ENCODE measurements at places on chromosomes 7 and 10.

DNA sequence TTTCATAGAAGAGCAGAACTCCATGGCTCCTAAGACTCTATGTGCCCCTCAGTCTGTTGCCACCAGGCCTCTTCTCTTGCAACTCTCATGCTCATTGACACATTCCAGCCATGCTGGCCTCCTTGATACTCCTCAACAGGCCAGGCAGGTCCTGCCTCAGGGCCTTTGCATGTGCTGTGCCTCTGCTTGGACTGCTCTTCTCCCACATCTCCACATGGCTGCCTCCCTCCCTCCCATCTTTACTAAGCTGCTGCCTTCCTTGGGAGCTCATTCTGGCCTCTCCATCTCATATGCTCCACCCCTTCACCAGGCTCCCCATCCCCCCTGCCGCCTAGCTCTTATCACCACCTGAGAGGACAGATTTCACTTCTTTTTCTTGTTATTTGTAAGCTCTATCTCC, 103.8 kb upstream of the GPR26 start:
- DNase-seq, result no peak

DNA sequence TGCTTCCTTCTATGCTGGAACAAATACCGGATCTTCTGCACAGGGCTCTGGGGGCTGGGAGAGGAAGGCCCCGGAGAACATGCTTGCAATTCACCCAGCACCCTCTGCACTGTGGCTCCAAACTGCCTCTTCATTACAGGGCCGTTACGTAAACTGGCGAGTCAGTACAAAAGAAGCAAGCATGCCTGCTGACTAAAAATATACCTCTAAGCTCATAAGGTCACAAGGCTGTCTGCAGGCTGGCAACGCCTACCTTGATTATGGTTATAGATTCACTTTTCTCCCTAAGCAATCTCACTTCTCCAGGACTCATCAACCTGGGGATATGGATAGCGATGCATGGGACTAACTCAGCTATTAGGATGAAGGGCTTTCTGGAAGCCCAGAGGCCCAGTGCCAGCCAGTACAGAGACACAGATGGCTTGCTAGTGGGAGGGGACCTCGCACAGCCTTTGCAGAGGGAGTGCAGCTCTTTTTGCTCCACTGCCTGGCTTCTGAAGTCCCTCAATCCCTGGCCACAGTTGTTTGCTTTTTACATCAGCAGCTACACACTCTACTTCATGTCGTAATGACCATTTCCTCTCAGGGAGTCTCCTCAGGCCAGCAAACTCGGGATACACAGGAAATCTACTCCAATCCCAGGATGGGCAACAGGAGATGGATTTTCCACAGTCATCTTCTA, 96.1 kb downstream of the SH3PXD2A start:
- peak; percentile 25 for DNase-seq

DNA sequence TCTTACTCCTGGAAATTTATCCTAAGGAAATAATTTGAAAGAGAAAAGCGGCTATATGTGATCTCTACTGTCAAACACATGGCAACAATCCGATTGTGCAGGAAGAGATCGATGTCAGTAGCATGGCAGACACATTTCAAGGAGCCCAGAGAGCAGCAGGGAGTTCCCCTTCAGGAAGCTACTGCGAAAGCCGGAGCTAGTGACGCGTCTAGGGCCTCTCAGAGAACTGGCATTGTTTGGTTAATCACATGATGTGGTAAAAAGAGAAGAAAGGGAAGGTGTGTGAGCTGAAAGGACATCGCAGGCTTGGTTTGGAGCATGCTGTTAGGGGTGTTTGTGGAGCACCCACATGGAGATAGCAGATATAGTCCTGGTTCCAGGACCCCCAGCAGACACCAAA, 74.9 kb downstream of the BEND7 start:
- DNase-seq, result no peak

DNA sequence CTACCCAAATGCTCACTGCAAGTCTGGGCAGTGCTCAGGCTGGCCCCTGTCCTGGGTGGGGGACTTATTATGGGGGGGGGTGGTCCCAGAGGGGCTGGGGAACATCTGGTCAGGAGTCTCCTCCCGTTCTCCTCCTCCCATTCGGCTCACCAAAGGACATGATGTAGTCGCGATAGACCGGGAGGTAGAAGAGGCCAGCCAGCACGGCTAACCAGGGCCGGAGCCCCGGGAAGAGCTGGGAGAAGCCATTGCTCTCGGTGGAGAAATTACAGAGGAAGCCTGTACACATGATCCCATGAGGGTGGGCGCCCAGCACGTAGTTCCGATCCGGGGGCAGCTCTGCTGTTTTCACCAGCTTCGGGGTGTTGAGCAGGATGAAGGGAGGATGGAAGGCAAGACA, 2.4 kb downstream of the MOGAT3 start:
- DNase-seq, result no peak

- DNase-seq, result no peak
Measured at GRCh38 chr10:17255512-17255911, 27.5 kb downstream of the VIM start.

DNA sequence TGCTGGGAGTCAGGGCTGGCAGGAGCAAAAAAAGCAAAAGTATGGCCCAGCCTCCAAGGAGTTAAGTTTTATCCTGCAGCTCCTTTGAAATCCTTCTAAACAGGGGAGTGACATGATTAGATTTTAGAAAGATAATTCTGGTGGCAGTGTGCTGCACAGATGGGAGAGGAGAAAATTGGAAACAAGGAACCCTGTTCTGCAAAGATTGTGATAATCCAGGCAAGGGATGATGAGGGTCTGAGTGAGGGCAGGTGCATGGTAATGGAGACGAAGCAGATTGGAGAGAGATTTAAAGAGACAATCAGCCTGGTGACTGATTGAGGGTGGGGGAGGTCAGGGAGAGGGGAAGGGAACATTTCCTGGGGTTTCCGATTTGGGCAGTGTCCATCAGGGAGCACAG, 444.7 kb upstream of the PODXL start:
- DNase-seq, result no peak

- DNase-seq, result no peak
Measured at GRCh38 chr10:128178302-128178958, 52.2 kb upstream of the MKI67 start.

- DNase-seq, result no peak
Measured at GRCh38 chr7:151551820-151552219, 32.1 kb upstream of the RHEB start.

GRCh38 chr7:46616636-46617035, 695.6 kb upstream of the IGFBP3 start:
- DNase-seq, result no peak

GRCh38 chr7:148806187-148806586, 77.9 kb downstream of the EZH2 start:
- no peak for DNase-seq

DNA sequence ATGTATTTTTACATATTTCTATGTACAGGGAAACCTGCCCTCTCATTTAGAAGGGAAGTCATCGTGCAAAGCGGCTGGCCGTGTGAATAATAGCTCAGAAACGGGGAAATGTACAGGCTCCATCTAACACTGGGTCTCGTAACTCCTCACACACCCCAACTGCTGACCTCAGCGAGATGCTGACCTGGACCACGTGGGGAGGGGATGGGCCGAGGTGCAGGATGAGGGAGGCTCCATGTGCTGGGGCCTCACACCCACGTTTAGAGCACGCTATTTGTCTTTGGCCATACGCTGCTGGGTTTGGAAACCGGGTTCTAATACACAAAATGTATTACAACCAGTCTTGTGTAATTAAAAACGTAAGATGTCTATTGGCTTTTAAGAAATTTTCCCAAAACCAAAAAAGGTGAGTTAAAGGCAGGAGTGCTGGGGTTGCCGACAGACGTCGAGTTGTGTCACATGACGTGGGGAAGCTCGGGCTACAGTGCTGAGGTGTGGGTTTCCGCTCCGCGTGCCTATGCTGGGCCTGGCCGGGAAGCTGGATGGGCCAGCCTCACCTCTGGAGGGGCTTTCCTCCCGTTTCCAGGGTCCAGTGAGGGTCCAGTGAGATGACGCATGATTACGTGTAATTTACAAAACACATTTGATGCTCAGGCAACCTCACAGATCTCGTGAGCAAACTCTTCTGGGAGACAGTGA, 215.6 kb downstream of the DNAJB6 start:
- DNase-seq, result no peak

- DNase-seq, result no peak
Measured at GRCh38 chr10:113921561-113922370, 67.3 kb downstream of the NHLRC2 start.

GRCh38 chr10:115095758-115096157, 2.6 kb downstream of the ATRNL1 start:
- DNase-seq, result no peak
